ENCODE measurements at places on chromosomes 1 and 21.

DNA sequence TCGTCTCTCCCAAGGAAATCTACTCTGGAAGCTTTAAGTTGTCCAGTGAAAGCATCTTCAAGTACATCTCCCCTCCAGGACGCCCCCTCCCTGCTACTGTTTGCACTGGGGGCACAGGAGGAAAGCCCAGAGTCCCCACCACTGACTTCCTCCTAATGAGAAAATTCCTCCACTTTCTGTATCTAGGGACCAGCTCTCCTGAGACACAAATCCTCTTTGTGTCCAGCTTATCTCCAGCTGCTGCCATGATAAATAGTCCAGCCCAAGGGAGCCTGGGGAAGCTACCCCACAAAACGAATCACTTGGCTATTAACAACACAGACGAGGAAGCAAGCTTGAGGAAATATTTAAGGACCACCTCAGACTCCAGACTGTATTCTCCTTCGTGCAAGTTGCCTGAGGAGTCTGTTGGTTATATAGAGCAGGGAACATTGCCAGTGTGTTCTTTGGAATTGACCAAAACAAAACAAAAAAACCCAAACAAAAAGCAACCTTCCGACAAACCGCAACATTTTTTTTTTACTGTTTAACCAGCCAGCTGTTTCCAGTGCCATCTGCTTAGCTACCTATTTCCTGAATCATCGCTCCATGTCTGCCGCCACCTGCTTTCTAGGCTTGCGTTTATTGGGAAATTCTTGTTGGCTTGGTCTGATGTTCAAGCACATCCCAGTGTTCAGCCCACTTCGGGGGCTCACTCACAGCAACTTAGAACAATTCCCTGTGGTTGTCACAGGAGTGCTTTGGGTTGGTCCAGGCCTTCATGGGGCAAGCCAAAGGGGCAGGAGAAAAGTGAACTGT is 7.7 kb downstream of the C1orf226 start:
- no peak for DNase-seq

- no peak for DNase-seq
Measured at GRCh38 chr21:29187944-29188343, 57.5 kb downstream of the MAP3K7CL start.

- no peak for DNase-seq
Measured at GRCh38 chr21:38925478-38925877, 119.7 kb downstream of the ETS2 start.

GRCh38 chr1:12769031-12769430 is 4.5 kb upstream of the PRAMEF12 start:
- DNase-seq, result no peak

DNA sequence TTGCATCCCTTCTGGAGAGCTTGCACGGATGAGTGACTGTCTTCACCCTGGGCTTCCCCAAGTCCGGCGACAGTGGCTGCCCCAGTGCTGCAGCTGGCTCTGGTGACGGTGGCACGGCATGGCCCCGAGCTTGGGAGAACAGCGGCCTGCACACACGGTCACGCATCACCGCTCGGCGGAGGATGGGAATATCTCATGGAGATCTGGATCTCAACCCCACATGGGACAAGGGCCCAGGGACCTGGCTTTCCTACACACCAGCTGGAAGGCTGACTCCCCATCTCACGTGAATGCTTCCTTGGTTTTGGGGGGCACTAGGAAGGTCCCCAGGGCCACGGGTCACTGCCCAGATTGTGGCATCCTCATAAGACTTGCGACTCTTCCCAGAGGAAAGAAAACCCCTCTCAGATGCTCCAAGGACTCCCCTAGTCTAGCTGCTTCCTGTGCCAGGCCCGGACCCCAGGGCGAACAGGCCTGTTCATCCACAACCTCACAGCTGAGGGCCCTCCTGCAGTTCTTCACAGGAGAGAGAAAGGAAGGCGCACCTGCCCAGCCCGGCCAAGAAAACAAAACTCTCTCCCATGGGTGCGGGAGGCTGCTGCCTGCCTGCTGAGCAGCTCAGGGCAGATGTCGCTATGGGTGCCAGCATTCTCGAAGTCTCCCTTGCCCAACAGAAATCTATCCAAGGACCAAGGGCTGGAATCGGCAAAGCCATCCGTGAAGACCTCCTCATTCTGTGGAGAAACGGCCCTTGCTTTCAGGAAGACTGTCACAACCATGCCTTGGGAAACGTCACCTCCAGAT is 9.9 kb downstream of the CFAP410 start:
- no peak for DNase-seq

DNA sequence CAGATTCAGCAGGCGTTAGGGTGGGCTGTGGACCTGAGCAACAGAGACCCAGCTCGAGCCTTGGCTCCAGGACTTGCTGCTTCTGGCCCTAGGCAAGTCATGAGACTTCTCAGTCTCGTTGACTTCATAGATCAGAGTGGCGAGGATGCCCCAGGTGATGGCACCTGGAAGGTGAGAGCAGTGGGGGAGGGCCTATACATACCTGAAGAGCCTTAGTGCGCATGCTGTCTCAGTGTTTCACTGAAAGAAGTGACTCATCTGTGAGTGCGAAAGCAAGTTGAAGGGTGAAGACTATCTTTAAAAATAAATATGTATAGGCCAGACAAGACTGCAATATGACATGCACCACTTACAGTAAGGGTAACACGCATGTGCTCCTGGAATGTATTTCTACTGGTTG is 10.1 kb downstream of the PLEKHA6 start:
- DNase-seq, result no peak

- no peak for DNase-seq
Measured at GRCh38 chr1:54463259-54464030, 57.3 kb upstream of the SSBP3 start.

DNA sequence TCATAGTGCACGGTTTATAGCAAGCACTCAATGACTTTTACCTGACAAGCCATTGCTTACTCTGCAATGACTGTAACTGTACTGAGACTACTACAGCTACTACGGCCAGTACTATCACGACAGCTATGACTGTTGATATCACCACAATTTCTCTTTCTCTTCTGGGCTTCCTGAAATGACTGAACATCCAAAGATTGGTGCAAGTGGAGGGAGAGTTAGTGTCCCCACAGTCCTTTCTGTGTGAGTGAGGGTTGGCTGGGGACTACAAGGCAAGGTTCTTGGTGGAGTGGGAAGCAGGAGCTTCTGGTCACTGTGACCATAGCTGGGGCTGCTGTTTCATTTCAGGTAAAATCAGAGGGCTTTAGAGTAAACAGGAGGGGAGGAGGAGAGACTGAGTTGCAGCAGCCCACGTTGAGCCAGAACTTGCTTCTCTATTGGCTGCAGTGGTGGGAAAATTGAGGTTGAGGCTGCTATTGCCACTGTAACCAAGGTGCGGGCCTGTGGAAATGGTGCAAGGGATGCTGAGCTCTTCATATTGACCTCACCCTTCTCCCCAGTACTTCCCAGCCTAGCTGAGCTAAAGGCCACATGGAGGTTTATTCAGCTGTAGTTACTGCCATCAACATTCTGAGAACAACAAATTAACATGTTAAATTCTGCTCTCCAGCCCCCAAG is 14.1 kb upstream of the IL10 start:
- no peak for DNase-seq

DNA sequence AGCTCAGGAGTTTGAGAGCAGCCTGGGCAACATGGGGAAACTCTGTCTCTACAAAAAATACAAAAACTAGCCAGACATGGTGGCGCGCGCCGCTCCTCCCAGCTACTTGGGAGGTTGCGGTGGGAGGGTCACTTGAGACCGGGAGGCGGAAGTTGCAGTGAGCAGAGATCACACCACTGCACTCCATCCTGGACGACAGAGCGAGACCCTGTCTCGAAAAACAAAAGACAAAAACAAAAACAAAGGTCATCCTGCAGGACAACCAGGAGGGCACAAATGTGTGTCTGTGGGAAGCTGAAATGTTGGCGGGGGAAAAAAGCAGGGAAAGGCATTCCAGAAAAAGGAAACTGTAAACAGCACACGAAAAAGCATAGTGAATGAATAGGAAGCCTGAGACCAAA is 104.1 kb upstream of the HNRNPU start:
- no peak for DNase-seq

DNA sequence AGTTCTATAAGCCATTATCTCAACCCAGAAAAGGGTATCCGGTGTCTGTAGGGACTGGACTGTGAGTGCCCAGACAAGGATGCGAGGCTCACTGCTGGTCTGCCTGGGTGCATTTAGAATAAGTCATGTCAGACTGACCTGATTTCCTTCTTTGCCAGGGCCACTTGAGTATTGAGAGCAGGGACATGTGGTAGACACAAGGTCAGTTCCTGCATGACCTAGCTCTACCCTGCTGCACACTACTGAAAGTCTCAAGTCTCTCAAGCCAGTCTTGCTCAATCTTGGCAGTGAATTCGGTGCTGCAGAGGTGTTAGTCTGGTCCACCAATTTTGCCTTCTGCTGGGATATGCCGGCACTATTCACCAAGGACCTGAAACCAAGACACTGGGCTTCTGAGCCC is 180.1 kb downstream of the C1orf94 start:
- no peak for DNase-seq

DNA sequence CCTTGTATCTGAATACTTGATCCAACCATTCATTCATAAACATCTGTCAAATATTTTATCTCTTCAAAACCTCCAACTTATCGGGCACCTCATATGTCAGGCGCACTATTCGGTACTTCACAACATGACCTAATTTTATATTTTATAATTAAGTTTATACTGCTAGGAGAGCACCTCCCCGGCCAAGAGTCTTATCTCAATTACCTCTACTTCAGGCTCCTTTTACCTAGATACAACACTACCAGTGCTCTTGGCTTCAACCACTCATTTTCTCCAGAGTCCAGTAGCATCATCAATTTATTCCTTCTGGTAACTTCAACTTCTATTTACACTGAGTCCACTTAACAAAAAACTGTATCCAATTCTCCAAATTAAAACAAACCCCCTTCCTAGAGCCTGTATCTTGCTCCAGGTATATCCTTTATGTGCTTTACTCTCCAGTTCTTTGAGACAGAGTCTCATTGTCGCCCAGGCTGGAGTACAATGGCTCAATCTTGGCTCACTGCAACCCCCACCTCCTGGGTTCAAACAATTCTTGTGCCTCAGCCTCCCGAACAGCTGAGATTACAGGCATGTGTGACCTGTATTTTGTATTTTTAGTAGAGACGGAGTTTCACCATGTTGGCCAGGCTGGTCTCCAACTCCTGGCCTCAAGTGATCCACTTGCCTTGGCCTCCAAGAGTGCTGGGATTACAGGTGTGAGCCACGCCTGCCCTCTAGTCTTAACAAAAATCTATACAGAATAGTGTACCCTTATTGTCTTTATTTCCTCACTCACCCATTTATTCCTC is 18.8 kb downstream of the GPBP1L1 start:
- DNase-seq, result no peak

GRCh38 chr21:28397040-28397439 is 595.6 kb downstream of the LTN1 start:
- DNase-seq, result no peak

- DNase-seq, result no peak
Measured at GRCh38 chr1:25640646-25641328, 24.2 kb downstream of the MAN1C1 start.

DNA sequence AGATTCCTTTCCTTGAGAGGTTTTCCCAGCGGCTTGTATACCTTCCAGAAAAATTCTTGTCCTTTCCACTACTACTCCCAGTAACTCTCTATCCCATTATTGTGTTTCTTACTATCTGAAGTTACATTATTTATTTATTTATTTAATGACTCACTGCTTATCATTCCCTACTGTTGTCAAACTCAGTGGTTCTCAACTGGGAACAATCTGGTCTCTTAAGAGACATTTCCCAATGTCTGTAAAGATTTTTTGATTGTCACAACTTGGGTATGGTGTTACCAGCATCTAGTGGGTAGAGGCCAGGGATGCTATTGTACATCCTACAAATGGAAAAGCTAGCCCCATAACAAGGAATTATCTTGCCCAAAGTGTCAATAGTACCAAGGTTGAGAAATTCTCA is 771.5 kb upstream of the ADGRL2 start:
- no peak for DNase-seq

- DNase-seq, result no peak
Measured at GRCh38 chr1:81377406-81377805, 423.3 kb upstream of the ADGRL2 start.

DNA sequence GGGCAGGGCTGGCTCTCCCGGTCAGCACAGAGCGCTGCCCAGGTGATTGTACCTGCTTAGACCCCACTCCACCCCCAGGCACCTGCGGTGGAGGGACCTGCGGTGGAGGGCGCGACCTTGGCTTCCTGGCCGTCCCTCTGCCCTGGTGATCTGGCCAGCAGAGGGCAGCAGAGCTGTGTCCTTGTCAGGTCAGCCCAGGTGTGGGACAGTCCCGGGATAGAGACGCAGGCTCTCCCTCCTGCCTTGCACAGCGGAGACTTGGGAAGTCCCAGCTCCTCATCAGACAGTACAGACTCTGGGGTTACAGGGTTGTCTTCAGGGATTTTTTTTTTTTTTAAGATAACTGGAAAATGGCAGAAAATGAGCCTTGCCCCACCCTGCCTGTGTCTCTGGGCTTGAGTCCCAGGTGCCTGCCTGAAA is 10.0 kb downstream of the SLX9 start:
- DNase-seq, result peak; percentile 69

- DNase-seq, result no peak
Measured at GRCh38 chr1:43269627-43270375, at the start of gene TMEM125. Gene TMEM125, plus strand, starts transcription at chr1:43269983. Its CDS starts 2,740 bp downstream, at chr1:43272723.

- no peak for DNase-seq
Measured at GRCh38 chr1:110309767-110310166, 29.4 kb upstream of the RBM15 start.

- DNase-seq, result no peak
Measured at GRCh38 chr1:36582066-36582755, 99.5 kb upstream of the CSF3R start.

DNA sequence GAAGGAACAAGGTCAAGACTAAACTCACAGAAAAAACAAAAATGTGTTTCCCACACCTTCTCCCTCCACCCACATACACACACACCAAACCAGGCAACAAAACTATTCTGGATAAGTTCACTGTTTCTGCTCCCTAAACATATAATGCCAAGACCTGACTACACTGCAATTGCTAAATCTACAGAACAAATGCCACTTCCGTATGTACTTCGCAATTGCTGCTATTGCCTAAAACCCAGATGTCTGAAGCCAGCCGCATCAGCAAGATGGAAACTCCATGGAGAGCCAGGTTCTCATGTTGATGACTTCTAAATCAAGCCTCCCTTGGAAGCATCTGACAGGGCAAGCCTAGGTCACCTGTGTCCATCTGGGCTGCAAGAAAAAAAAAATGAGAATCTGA is 8.3 kb upstream of the AIM2 start:
- DNase-seq, result no peak

DNA sequence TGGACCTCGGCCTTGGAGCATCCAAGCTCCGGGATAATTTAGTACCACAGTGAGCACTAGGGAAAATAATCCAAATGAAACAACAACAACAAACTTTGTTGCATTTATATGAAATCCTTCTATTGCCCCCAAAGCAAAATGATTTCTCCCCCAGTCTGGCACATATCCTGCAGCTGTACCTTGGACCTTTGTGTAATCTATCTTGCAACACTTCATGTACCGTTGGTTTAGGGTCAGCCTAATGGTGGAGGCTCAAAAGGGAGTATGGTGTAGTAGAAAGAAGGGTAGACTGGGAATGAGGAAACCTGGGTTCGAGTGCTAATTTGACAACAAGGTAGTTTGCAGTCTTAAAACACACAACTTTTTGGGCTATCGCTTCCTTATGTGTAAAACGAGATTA is 12.1 kb downstream of the GREM2 start:
- no peak for DNase-seq

Data from activated T-helper 1 cell treated with Interleukin-2 at 50 U/mL for 16 hours (primary cell).